ENCODE measurements at places on chromosomes 5 and 9.

DNA sequence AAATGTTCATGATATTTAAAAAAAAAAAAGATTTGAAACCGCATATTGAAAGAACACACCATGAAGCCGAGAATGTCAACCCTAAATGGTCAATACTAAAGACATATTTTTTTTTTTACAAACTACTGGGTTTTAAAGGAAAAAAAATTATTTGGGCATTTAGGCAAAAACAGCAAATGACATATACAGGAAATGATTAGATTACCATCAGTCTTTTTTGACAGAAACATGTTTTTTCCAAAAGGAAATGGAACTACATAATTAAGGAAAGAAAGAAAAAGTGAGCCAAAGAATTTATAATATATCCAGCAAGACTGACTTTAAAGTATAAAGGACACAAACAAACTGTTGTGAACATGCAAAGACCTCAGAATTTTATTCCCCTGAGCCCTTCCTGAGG lies 56.7 kb downstream of the RALGPS1 start:
- DNase-seq: no peak

DNA sequence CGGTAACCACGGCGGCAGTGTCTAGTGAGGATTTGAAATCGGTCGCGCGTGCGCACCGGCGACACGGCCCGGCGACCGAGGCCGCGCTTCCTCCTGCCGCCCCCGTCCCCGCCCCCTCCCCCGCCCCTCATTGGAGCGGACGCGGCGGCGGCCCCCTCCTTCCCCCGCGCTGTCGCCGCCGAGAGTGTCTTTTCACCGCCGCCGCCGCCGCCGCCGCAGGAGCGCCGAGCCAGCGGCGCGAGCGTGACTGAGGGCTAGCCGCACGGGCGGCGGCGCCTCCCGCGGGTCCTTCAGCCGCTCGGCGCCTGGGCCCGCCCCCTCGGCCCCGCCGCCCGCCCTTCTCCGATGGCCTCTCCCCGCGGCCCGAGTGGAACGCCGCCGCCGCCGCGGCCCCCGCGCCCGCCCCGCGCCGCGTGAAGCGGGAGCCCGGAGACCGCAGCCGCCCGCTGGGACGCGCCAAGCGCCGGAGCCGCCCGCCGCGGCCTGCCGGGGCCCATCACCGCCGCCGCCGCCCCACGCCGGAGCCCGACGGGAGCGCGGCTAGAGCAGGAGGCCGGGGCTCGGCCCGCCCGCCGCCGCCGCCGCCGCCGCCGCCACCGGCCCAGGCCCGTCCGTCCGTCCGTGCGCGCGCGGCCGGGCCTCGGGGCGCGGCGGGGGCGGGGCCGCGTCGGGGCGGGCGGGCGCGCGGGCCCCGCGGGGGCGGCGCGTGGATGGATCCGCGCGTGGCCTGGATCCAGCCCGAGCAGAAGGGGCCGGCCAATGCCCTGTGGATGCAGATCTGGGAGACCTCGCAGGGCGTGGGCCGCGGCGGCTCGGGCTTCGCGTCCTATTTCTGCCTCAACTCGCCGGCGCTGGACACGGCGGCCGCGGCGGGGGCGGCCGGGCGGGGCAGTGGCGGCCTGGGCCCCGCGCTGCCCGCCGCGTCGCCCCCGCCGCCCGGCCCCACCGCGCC lies at the start of gene TENT4A:
Gene TENT4A (plus strand): TSS at position 159 of the 952 bp plus-strand sequence. CDS start 552 bp downstream, at position 711.
- DNase-seq: peak; percentile 97

DNA sequence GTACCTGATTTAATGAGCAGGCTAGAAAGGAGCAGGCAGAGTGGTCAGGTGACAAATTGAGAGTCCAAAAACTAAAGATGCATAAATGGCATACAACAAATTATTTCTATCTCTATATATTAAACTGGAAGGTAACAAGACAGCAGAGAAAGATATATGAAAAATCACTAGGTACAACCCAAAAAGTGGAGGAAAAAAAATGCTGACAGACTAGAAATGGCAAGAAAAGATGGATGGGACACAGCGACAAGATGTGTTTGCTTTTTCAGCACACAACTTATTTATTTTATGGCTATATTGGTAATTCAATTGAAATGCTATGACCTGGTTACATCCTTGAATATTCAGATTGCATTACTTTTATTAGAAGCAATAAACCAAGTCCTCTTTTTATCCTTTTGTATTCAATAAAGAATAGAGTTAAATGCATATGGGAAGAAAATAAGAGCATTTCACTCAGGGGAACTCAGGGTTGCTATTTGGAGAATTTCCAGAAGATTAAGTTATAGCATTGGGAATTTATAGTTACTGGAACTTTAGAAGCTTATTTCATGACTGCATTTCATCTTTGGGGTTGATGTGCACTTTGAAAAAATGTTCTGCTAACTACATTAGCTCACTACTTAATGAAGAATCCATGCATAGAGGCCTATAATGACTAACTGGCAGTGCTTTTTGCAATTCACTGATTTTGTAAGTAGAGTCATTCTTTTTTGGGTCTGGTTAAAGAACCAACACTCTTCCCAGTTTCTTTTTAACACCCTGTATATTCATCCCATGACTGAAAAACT lies 566.6 kb upstream of the TUSC1 start:
- DNase-seq: no peak

DNA sequence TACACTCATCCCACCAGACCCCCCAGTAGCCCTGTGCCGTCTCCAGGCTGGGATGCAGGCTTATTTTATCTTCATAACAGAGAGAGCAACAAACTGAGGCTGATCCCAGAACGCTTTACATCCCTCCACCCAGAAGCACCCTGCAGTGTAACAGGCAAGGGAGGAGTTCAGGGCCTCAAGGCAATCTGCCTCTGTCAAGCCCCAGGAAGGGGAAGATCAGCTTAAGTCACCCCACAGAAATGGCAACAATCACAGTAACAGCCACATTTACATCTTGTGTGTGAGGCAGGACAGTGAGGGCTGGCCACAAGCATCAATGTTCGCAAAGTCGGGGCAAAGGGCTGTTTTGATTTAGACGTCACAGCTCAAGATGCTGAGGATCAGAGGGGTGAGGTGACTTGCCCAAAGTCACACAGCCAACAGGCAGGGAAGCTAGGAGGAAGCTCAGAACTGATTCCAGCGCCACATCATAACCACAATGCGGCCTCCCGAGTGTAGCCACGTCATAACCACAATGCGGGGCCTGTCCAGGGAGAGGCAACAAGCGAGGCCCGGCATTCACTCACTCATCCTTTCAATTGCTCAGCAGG lies 14.4 kb downstream of the STK10 start:
- DNase-seq: no peak

DNA sequence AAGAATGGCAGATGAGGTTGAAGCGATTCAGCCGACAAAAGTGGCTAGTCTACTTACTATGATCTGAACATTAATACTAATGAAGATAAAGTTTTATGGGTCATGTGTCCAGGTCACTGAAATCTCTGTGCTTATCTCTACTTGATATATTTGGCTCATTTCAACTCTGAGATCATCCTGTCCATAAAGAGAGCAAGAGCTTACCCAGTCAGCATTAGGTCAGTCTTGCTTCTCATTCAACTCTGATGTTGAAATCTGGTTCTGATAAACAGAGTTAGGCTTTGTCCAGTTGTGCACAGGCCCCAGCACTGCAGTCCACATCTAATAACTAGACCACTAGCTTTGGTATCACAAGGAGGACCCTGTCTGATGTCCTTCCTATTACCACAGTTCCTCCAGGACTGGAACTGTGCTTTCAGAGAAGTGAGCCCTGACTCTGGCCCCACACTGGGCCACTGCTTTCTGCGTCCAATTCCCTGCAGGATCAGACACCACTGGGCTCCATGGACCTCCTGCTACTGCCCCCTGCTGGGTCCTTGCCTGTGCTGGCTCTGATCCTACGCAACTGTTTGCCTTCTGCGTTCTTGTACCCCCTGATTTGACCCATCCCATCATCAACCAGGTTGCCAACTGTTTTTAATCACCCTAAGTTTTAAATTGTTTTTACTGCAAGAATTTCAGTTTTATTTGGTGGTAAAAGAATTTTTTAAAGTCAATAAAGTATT lies 23.7 kb upstream of the FAM120A start:
- peak; percentile 32 for DNase-seq

- DNase-seq: no peak
These were observed 59.8 kb downstream of the MRPS30 start for GRCh38 chr5:44868541-44868940.

- no peak for DNase-seq
These were observed 132.9 kb downstream of the LIFR start for GRCh38 chr5:38423276-38424147.

DNA sequence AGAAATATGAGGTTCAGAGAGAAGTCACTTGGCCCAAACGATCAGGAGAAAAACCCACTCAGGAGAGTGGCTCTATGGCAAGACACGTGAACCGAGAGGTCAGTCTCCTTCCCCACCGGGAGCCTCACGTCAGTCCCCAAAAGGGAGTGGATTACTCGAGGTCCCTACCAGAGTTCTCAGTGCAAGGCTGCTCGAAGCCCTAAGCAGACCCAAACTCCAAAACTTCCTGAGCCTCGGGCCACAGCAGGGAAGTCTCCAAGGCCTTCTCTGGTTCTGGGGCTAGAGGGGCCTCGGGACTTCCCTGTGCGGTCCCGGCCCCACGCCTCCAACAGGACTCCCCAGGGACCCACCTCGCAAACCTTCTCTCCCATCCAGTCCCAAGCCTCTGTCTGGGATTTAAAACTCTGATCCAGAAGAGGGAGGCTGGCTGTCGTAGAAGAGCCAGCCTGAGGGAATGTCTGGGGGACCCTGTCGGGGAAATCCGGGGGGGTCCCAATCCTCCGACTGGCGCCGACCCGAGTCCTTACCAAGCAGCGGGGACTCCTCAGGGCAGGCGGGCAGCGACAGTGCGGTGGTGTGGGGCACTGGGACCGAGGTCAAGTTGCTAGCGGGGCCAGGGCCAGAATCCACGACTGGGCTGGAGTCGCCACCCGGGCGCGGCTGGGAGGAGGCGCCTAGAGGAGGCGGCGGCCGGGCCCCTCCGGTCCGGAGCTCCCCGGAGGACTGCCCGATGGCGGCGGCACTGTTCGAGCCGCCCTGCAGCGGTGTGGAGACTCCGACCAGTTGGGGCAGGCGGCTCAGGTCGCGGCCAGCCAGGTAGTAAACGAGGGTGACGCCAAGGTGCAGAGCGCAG lies 679 bp downstream of the B4GALT1 start:
- DNase-seq: peak; percentile 50

GRCh38 chr5:175305251-175305650 lies 138.7 kb downstream of the DRD1 start:
- DNase-seq: no peak

DNA sequence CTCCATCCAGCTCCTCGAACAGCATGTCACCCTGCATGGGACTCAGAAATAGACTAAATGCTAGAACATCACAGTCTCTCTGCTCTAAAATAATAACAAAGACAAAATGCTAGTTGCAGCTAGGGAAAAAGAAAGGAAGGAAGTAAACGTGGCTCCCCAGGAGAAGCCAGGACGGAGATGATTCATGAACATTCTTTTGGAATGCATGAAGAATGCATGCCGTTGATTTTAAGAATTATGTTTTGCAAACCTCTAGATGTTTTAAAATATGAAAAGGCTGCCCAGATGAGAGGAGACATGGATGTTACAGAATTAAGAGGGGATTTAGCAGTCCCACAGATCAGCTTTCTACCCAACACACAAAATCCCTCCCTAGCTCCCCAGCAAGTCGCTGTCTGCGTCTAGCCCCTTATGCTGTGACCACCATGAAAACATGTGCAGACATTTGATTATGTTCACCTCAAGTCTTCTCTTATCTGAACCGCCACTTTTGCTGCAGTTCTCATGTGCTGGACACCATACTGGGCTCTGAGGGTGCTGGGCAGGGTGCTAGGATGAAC lies 139.4 kb upstream of the LMX1B start:
- DNase-seq: no peak

DNA sequence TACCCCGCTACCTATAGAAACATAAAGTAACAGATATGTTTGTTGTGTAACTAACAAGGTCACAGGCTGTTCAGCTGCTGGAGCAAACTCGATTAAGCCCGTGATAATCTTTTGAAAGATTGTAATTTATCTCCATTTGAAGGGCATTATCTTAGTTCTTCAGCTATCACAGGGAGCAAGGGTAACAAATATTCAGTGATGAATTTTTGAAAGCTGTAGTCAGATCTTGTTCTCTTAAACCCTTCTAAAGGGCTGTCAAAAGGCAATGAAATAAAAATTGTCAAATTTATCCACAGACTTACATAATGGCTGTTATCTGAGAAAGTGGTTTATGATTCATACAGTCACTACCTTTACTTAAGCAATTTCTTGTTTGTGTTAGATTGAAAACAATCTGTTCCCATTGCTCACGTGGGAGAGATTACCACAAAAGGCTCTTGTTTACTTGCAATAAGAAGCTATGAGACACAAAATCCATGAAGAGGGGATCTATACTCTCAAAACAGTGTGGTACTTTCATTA lies 78.3 kb upstream of the ZNF608 start:
- no peak for DNase-seq

DNA sequence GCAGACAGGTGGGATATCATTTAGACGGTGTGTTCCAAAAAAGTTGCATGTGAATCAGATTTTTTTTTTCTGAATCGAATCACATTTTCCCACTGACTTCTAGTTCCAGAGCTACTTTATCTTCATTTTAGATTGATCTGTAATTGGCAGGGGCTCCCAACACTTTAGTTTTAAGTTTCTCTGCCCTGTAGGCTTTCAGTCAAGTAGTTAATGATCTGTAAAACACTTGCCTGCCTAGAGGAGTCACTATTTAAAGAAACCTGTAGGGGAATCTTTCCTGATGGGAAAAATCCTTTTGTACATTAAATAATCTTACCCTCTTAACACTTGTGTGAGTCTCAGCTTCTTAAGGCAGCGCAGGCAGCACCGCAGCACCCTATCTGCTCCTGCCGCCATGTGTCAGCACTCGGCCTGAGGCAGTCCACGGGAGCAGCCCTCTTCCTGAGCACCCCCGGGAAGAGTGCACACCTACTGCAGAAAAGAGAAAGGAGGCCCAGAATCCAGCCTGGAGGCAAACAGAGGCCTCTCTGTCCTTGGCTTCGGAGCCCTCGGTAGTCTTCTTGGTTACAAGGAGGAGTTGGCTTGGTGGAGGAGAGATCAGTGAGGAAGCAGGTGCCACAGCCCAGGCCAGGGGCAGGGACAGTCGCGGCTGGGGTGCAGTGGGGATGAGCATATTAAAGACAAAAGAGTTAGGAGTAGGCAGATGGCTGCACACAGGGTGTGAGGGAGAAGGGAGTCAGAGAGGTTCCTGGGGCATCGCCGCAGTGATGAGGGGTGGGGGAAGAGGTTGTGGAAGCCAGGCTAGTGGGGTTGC lies 209.3 kb downstream of the GAPVD1 start:
- DNase-seq: no peak

- DNase-seq: no peak
These were observed 27.2 kb downstream of the PTPDC1 start for GRCh38 chr9:94111446-94111845.

GRCh38 chr9:111873901-111874300 lies 22.7 kb upstream of the UGCG start:
- no peak for DNase-seq

- no peak for DNase-seq
These were observed 585.3 kb upstream of the TLE4 start for GRCh38 chr9:78986446-78986845.

DNA sequence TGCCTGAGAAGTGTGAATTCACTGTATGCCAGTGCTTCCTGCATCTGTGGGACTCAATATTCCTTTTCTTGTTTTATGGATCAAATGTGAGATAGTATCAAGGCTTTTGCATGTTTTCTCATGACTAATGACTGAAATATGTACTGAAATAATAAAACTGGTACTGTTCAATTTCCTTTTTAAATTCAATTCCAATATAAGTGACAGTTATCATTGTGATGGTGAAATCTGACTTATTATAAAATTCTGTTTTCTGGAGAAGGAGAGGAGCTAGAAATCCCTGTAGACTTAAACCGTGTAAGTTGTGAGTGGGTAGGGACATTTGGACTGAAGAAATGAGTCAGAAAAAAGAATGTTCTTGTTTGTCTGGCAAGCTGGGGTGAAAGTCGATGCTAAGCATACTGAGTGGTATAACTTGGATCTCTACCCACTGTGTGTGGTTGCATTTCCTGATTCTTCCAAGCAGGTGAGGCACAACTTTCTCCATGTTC lies 245.2 kb downstream of the EFNA5 start:
- DNase-seq: no peak

All from K562 (cell line).